Activated CD4-positive, CD25-positive, alpha-beta regulatory T cell treated with anti-CD3 and anti-CD28 coated beads, Interleukin-2, amount 50 U/mL, for 16 hours (primary cell): ENCODE measurements at places on chromosomes 4 and X.

- peak; percentile 6 for DNase-seq
Observed at GRCh38 chr4:76950052-76950955, 752 bp downstream of the SEPTIN11 start.

DNA sequence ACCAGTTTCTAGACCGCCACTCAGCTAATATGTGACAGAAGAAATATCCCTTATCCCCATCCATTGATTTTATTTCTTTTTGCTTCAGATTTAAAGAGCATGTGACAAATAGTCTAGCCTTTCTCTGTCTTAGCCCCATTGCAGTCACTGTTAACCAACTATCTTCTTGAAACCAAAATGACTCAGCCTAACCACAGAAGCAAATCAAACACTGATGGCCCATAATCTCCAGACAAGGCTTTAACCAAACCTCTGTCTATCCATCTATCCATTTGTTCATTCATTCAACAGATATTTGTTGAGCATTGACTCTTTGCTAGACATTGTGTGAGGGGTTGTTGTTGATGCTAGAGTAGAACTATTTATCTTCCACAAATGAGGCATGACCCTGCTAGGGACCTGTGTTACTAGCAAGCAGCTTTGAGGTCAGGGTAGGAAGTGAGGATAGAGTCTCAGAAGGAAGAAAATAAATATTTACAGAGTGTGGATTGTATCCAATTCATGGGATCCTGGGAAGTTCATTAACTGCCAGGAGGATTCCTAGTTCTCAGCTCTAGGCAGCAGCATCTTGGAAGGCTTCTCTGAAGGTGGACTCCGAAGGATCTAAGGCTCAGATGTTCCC, 22.5 kb downstream of the HNRNPH2 start:
- DNase-seq, result no peak

DNA sequence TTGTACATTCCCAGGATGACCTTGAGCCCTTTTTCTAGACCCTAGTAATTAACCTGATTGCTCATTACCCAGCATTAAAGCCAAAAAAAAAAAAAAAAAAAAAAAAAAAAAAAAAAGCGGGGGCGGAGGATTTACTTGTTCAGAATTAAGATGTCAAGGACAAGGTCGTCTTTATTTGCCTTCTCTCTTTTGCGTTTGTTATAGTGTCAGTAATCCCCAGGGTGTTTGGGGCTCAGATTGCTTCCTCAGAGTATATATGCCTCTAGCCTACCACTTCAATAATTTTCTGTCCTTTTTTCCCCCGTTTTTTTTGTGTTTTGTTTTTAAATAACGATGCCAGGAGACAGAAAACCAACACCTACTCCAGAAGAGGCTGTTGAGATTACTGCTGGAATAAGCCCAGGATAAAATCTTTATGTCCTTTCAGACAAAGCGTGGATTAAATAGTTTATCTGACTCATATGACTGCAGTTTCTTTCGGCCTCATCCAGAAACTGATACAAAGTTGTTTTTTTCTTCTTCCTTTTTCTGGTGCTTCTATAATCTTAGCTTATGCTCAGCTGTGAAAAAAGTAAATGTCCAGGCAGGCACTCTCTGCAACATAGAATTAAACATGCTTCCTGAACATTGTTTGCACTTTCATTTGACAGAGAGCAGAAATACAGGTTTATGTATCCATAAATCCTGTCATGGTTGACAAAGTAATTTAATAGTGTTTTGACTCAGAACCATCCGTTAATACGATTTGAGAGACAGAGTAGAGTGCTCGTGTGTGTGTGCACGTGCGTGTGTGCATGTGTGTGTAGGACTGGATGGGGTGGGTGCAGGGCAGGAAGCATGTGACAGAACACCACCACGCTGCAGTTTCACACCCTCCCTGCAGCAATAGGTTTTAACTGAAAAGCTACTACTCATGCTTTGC, 138.6 kb downstream of the AFF1 start:
- peak; percentile 20 for DNase-seq

DNA sequence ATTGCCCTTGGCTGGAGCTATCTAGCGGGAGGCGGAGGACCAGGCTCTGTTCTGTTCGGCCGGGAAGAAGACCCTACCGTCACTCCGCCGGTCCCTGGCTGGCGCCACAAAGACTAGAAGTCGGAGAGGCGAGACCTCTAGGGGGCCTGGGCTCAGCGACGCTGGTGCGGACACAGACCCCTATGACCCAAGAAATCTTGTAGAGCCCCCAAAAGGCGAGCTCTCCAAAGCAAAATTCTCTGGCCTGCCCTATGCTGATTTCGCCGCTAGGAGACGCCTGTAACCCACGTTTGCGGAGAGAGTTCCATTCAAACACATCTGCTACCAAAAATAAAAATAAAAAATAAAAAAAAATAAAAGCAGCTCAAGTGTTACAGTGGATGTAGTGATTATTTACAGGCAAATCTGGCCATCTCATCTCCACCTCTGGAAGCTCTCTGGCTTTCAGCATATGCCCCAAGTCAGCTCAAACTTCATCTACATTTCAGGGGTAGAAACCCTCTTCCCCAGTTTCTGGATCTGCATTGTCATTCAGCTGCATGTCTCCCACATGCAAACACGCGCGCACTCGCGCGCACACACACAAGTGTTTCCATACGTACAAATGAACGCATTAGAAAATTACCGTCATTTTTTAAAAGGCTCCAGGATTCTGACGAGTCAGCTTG, 2.4 kb upstream of the PCDH10 start:
- no peak for DNase-seq

DNA sequence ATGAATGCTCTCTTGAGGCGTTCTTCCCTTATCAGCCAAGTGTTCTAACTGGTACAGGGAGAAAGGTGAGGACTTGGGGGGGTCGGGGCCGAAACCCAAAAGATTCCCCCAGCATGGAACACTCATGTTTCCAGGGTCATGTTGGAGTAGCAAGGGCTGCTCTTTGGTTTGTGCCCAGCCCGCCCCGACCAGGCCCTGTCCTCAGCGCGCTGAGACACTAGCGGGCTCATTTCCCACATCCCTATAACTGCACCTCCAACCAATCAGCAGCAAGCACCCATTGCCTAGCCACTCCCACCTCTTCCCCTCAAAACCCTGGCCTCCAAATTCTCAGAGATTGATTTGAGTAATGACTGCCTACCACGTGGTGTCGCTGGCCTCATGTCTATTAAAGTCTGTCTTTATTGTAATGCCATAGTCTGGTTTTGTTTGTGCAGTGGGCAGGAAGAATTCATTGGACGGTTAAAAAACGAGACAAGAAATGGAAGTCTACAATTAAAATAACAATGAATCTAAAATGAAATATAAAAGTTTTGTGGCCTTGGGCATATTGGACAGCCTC, 1928.4 kb downstream of the STIM2 start:
- no peak for DNase-seq

- no peak for DNase-seq
Observed at GRCh38 chr4:156838761-156839160, 132.8 kb downstream of the PDGFC start.

- DNase-seq, result no peak
Observed at GRCh38 chr4:129335276-129335675, 239.3 kb downstream of the C4orf33 start.

- no peak for DNase-seq
Observed at GRCh38 chrX:46582966-46583365, 9.4 kb downstream of the CHST7 start.

GRCh38 chr4:183185018-183185417, 86.0 kb downstream of the WWC2 start:
- no peak for DNase-seq

GRCh38 chrX:154038656-154039055, 19.0 kb upstream of the IRAK1 start:
- no peak for DNase-seq

- no peak for DNase-seq
Observed at GRCh38 chr4:22348410-22348809, 167.5 kb downstream of the ADGRA3 start.

- DNase-seq, result no peak
Observed at GRCh38 chrX:78574306-78574705, 84.8 kb downstream of the RTL3 start.

- no peak for DNase-seq
Observed at GRCh38 chr4:83283181-83283580, 1.4 kb downstream of the COQ2 start.

- no peak for DNase-seq
Observed at GRCh38 chr4:27276307-27277073, 415.8 kb downstream of the STIM2 start.

DNA sequence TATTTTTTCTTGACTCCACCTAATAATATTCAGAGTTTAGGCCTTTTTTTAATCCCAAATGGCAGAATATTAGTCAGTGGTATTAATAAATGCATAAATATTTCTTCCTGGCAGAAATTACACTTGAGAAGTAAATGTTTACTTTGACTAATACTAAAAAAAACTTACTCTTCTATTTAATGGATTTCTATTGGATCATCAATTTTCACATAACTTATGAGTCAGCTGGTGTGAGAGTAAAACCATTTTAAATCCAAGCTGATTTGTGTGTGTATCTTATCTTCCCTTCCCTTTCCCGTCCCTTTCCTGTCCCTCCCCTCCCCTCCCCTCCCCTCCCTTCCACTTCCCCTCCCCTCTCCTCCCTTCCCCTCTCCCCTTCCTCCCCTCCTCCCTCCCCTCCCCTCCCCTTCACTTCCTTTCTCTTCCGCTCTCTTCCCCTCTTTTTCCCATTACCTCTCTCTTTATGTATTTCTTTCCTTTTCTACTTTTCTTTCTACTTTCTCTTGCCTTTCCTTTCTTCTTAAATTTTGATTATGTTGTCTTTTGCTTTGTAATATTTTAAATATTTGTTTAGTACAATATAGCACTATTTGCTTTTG, 630.1 kb upstream of the EPHA5 start:
- no peak for DNase-seq

GRCh38 chr4:46648088-46648744, 258.3 kb upstream of the GABRA2 start:
- no peak for DNase-seq
